SK-N-SH treated with all-trans-retinoic acid at 6 μM for 48 hours (cell line): ENCODE measurements at places on chromosomes 3 and 15.
A peak's percentile ranks its signal among the peaks of the same experiment; 100 is the strongest.

DNA sequence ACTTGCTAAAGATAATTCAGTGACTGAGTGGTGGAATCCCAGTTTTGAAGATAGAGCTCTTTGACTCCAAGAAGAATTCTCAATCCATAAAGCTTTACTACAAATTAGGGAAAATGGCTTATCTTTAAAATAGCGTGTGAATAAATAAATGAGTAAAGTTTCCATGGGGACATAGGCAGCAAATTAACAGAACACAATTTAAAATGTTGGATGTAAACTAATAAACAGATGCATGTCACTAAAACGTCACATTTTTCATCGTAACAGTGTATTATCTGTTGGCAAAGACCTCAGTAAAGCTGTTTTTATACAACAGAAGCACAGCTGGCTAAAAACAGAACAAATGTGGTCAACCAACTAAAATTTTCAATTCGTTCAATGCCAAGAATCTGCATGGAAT, 913.9 kb upstream of the CFAP20DC start:
- ATAC-seq: no peak

- ATAC-seq: peak; percentile 52; the same call in 2 of the 3 replicates
Measured at GRCh38 chr3:138227650-138228049, 40.5 kb downstream of the ARMC8 start.

DNA sequence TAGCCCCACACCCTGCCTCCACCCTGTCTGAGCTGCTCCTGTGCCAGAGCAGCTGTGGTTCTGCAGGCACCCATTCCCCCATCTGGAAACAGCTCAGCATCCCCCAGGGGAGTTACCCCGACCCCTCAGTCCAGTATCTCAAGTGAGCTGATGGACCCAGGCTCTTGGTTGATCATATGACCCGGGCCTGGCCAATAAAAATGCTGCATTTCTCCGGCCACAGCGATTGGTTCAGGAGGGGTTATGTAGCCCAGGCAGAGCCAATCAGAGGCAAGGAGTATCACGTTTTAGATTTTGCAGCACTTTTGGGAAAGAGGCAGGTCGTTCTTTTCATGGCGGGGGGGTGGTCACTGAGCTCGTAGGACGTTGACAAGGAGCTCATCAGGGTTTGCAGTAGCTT, 120.8 kb downstream of the TPRA1 start:
- ATAC-seq: no peak

GRCh38 chr3:167909504-167909896, 174.0 kb downstream of the SERPINI1 start:
- no peak for ATAC-seq

DNA sequence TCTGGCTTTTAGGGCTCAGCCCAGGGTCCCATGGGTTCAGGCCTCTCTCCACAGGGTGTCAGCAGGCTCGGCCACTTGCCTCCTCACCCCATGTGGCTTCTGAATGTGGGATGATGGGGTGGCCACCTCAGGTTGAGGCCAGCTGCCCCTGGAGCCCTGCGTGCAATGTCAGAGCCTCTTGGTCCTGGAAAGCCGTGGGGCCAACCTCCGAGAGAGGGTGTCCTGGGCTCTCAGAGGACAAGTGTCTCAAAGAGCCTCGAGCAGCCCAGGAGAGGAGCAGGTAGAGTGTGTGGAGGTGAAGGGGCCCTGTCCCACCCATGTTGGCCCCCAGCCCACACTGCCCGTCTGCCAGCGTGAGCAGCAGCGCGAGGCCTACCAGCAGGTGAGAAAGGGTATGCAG, 86.0 kb downstream of the PLXNA1 start:
- ATAC-seq: no peak

- no peak for ATAC-seq
Measured at GRCh38 chr15:51833772-51834171, 4.3 kb downstream of the TMOD3 start.

GRCh38 chr15:82919231-82919886, 33.2 kb downstream of the HOMER2 start:
- ATAC-seq: no peak

- no peak for ATAC-seq
Measured at GRCh38 chr3:156790156-156790555, 36.0 kb upstream of the LEKR1 start.

DNA sequence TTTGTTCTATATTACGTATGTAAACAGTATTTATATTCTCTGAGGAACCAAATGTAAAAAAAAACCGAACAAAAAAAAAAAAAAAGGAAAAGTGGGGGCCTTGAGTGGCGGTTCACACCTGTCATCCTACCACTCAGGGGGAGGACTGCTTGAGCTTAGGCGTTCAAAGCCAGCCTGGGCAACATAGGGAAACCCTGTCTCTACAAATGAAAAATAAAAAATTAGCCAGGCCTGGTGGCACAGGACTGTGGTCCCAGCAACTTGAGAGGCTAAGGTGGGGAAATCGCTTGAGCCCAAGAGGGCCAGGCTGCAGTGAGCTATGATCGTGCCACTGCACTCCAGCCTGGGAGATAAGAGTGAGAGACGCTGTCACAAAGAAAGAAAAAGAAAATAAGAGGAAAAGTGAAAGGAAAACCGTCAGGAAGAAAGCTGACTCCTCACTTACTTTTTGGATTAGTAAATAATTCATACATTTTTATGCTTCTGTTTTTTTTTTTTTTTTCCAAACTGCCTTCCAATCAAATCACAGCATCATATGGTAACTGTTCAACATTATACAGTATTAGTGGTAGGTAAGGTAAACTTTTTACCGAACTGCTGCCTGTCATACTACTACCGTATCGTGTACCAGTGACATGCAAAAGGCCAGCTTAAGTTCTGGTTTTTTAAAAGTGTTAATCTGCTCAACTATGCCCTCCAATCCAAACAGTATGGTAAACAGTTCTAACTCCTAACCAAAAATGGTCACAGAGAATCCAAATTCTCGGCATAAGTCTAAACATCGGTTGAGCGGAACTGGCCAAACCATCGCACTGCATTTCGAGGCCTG, 1.2 kb downstream of the PHC3 start:
- peak; percentile 57 for ATAC-seq

DNA sequence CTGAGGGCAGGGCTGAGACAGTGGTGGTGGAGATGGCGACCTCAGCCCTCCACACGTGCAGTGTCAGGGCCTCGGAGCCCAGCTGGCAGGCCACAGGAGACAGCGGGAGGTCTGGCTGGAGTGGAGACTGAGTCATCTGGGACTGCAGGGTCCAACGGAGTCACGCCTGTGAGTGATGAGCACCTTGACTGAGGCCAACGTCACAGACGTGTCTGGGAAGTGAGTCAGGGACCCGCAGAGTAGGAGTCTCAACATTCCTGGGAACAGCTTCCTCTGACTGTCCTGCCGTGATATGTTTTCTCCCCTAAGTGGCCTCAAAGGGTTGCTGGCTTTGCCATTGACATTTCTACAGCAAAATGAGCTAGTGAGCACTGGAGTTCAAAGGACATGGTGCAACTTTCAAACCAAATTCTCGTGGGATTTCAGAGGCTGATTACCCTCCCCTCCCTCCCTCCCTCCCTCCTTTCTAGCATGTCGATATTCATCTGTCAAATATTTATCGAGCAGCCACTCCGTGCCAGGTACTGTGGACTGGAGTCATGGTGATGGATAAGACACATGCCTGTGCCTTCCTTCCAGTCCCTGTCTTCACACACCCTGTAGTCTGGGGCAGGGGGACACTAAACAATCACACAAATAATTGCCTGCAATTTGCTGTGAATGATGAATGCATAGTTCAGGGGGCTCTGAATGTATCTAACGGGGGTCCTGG, 53.3 kb upstream of the AMOTL2 start:
- peak; percentile 88 for ATAC-seq

DNA sequence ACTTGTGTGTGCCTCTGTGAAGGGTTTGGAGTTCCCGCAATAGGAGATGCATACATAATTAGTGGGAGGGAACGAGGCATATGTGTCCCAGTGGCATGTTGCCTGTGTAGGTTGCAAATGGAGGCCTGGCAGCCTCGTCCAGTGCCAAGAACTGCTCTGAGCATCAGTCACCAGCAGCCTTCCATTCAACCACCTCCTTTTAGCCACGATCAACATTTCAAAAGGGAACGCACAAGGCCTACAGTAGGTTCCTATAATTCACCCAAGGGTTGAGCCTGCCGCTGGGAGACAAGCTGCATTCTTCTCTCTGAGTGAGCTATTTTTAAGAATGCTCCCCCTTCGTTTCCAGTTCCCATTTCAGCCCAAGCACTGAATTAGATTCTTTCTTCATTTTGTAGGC, 78.8 kb upstream of the CTNNB1 start:
- ATAC-seq: no peak

DNA sequence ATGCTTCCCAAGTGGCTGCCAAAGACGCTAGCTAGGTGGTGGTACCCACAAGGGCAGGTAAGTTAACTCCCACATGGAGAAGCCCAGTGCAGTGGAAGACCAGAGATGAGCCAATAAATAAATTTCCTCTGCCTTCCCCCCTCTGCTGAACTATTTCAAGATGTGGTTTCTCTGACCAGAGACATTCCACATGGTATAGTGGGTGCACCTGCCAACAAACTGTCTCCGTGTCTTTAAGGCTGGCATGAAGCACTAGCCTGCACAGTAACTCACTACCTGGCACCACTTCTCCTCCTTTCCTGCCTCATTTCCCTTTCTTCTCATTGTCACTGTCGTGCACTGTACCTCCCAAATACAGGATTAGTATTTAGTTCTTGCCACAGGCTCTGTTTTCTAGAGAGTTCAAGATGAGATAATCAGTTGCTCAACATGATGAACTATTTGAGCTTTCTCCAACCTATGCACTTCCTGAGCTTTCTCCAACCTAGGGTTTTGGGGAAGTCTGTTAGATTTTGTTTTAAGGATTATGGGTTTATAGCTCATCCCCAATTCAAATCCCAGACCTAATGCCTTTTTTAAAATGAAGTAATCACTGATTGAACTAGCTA, 8.4 kb upstream of the CRTAP start:
- ATAC-seq: peak; percentile 43

- ATAC-seq: no peak
Measured at GRCh38 chr3:143685491-143685890, 162.8 kb downstream of the SLC9A9 start.

GRCh38 chr3:53489787-53490458, 4.5 kb upstream of the CACNA1D start:
- ATAC-seq: no peak

GRCh38 chr15:77684341-77685081, 51.8 kb upstream of the LINGO1 start:
- ATAC-seq: no peak

DNA sequence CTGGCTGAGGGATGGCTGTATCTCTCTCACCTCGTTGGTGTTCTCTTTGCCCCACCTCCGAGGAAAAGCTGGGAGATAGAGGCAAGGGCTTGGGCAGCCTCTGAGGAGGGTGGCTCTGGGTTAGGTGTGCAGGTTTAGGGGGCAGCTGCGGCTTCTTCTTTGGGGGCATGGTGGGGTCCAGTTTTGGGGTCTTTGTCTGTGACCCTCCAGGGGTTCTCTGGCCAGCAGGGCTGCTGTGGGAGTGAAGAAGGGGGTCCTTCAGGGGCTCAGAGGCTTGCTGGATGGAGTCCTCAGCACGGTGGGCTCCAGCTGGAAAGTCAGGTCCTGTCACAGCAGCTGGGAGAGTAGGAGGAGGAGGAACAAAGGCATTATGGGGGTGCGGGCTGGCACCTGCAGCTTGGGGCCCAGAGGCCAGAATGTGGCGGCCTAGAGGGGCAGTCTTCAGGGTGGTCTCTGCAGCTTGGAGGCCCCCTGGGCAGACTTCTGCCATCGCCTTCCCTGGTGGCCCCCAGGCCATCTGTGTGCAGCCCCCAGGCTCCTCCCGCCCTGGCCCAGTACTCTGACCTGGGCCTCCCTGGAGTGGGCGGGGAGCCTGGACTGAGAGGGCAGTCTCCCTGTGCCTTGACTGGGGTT, 7.0 kb downstream of the XIRP1 start:
- ATAC-seq: no peak

DNA sequence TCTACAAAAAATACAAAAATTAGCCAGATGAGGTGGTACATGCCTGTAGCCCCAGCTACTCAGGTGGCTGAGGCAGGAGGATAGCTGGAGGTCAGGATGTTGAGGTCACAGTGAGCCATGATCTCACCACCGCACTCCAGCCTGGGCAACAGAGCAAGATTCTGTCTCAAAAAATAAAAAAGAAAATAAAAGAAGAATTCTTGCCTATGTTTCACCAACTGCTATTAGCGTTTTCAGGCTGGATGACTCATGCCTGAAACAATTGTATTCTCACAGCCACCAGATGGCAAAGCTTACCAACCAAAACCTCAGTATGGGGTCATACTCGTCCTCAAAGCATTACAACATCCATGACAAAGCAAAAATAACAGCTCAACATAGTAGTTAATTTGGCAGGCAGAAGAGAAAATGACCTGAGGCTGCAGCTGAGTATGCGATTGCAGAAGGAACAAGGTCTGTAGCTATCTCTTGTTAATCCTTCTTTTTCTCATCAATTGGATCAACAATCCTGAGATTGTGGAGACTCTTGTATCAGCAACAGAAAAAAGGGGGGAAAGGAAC, 52.2 kb downstream of the TP53BP1 start:
- peak; percentile 99 for ATAC-seq

DNA sequence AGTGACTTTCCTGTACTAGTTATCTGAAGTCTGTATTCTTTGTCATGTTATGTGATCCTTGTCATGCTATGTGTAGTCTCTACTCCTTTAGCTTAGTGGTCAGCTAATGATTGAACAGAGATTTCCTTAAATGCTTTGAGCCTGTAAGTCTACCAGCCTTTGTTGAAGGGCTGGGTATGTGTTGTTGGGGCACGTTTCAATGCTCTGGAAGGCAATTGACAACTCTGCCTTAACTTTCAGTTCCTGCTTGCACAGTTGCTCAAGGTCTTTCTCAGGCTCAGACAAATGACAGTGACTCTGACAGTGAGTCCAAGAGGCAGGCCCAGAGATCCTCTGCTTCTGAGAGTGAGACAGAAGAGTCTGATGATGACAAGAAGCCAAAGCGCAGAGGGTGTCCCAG, 89.3 kb downstream of the CHD2 start:
- ATAC-seq: no peak

GRCh38 chr15:63892794-63893441, 59.2 kb upstream of the HERC1 start:
- no peak for ATAC-seq

GRCh38 chr3:115388166-115388565, 235.1 kb upstream of the GAP43 start:
- ATAC-seq: no peak

DNA sequence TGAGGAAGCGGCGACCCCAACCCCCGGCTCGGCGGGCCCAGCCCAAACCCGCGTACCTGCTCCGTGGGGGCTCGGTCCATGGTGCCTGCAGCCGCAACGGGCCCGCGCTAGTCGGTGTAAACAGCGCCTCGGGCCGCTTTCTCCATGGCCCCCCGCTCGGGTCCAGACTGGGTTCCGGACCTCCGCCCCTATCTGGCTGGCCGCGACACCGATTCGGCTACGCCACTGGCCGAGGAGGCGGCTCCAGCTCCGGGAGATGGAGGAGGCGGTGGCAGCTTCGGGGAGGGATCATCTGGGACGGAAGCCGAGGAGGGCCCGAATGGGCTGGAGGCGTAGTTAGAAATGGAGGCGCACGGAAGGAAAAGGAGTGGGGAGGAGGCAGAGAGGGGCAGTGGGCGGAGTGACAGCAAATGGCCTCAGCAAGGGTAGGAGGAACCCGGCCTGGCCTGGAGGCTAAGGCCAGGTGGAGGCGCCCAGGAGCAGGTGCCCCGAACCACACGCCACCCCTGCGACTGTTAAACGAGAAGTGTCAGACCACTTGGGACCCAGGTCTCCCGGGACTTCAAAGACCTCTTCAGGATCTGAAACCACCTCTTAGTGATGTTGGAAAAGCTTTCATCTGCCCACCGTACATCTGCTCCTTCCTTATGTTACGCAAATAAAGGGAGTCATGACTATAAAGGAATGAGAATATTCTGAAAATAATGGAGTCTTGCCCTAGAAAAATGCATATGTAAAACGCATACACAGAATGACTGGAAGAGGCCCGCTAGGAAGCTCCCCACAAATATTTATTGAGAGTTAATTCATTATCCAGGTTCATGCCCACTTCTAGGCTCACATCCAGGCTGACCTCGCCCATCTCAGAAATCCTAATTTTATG, at the start of gene SECISBP2L:
SECISBP2L (minus strand) TSS at position 227 of the 883 bp plus-strand sequence; CDS start at position 80, 147 bp downstream.
- ATAC-seq: peak; percentile 94
